Activated CD4-positive, alpha-beta T cell treated with anti-CD3 and anti-CD28 coated beads, Interleukin-2, amount 50 U/mL, for 16 hours (primary cell): ENCODE measurements at places on chromosomes 5 and 9.
A peak's percentile ranks its signal among the peaks of the same experiment; 100 is the strongest.

- DNase-seq, result no peak
These were observed 27.2 kb downstream of the GGTA1 start for GRCh38 chr9:121472446-121472845.

- DNase-seq, result no peak
These were observed 3.3 kb downstream of the LCN12 start for GRCh38 chr9:136955202-136955942.

- DNase-seq, result no peak
These were observed 66.4 kb upstream of the COL15A1 start for GRCh38 chr9:98877311-98877710.

GRCh38 chr5:76693141-76693540 lies 22.8 kb upstream of the F2R start:
- no peak for DNase-seq

GRCh38 chr9:97660340-97660739 lies 26.7 kb downstream of the NCBP1 start:
- no peak for DNase-seq

- DNase-seq, result peak; percentile 36
These were observed 68.7 kb upstream of the ZNF618 start for GRCh38 chr9:113807173-113808061.

- no peak for DNase-seq
These were observed 21.0 kb upstream of the RNF180 start for GRCh38 chr5:64144425-64145215.

- DNase-seq, result no peak
These were observed 13.7 kb downstream of the NOTCH1 start for GRCh38 chr9:136531904-136532798.

DNA sequence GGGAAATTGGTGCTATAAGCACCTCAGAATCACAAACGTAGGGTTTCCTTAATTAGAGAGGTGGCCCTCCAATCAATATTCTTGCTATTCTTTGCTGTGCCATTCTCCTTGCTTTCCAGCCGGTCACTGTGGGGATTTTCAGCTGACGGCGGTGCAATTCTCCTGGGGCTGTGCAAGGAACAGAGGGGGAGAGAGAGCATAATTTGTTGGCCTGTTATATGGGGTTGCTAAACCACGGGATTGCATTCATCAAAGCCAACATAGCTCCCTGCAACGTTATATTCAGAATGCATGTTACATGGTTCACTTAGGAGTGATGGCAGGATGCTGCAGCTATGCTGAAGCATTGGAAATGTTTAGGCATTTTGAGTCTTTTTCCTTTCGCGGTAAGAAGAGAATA lies 441.3 kb upstream of the CLINT1 start:
- DNase-seq, result no peak

DNA sequence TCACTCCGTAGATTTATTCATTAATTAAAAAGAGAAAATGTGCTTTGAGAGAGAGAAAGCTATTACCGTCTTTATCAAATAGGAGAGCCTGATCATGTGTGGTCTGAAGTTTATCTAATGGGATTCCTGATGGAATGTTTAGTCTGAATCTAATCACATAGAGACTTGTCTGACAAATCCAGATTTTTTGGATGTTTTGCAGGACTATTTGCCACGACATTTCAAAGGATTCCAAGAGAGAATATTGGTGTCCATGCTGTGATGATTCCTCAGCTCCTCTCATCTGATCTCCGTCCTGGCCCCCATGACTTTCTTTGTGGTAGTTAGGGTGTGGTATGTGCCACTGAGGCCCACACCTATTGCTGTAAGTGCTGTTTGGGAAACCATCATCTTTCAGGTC lies 20.1 kb upstream of the CDKN2B start:
- no peak for DNase-seq

DNA sequence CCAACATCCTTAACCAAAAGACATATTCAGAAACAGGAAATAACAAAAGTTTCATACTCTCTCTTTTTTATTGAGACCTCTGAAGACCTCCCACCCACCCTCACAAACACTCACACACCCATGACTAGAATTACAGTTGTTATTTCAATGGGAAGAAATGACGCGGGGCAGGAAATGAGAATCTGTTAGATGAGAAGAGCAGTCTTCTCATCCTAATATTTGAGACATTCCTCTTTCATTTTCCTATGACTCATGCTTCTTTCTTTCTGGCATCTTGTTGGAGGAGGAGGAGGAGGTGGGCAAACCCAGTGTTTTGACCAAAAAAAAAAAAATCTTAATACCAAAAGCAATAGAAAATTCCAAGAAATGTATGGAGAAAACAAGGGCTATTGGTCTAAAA lies 179.5 kb upstream of the TARS1 start:
- DNase-seq, result no peak

GRCh38 chr5:156618601-156619000 lies 231.5 kb upstream of the PPP1R2B start:
- no peak for DNase-seq

DNA sequence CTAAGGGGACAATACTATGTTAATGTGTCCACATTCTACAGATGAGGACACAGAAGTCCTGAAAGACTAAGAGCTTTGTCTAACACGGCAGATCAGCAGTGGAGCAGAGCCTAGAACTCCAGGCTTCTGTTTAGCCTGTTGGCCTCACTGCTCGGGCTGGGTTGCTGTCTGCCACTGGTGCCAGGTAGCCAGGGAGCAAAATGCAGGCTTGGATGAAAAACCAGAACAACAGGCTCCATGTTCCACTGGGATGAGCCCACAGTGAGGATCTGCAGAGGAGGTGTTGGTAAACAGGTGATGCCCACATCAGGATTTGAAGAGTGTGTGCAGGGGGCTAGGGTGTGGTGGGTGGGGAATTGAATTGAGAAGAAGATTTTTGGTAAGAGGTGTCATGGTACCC lies 114.0 kb upstream of the TBC1D2 start:
- DNase-seq, result no peak

- no peak for DNase-seq
These were observed 8.3 kb downstream of the TSLP start for GRCh38 chr5:111079846-111080245.

- DNase-seq, result no peak
These were observed 146.0 kb upstream of the MAST4 start for GRCh38 chr5:66450237-66450636.

GRCh38 chr5:67842806-67843205 lies 372.8 kb upstream of the PIK3R1 start:
- DNase-seq, result no peak

DNA sequence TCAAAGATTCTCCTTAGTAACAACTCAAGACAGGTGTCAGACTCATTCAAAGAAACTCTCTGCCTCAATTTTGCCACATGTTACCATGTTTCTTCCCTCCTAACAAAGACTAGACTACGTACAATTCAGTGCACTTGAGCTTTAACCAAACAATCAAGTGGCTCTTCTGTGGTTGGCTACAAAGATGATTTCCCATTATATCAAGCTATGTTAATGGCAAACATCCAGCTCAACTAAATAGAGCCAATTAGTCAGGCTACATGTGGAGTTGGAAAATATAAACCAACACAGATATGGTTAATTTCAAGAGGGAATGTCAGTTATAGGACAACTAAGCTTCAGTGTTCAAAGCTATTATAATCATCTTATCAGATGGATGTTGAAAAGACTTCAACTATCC lies 29.2 kb upstream of the ADRA1B start:
- DNase-seq, result no peak

DNA sequence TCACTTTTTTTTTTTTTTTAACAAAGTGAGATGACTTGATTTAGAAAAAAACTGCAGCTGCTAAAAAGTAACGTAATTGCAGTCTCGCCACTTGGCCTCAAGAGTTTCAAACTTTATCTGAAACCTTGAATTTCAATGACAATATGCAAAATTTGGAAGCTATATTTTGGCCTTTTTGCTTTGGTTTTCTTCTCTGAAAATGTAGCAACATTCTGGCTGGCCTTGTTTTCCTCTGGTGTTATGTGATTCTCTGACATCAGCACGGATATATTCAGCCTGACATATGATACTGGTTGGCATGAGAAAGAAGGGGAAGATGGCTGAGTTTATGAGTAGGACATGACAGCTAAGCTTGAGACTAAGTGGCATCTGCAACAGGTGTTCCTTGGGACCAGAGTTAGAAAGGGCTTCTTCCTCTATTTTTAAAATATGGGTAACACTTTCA lies 136.5 kb downstream of the MEF2C start:
- DNase-seq, result no peak

DNA sequence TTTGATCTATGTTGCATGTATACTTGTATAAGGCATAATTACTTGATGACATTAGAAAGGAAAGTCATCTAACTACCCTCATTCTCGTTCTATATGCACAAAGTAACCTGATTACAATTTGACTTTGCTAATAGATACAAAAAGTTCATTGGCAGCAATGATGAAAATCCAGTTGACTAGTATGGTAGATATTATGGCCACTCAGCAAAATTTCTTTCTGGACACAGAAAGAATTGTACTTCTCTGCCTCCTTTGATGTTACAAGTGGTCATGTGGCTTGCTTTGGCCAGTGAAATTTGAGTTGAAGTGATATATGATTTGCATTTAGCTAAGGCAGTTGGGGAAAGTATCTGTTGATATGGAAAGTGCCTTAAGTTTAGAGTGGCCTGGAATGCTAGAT lies 723.7 kb upstream of the ARRDC3 start:
- no peak for DNase-seq

DNA sequence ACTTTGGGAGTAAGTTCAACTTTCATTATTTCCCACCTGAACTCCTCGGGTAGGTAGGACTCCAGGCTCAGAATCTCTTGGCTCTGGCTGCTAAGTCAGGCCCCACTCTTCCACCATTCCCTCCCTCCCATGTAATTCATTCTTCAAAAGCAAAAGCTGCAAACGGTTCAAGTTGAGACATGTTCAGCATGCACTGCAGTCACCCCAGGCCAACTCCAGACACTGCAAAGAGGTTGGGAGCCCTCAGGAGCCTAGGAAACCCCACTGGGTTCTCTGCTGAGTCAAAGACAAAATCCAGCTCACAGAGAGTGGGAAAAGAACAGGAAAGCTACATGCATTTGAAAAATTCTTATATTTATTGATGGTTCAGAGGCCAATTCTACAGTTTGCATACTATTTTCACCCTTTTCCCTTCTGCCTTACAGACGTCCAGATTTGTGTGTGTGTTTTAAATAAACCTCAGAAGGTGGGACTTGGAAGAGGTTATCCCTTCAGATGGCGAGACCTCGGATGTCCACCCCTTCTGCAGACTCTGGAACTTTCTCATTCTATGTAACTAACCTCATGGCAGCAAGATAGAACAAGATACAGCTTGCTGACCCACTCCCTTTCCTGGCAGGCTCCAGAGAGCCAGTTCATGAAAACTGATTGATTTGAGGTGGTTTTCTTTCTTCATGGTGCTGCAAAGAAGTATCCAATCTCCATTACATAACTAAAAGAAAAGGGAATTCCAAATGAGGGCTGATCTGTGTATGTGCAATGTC lies 65.7 kb upstream of the EQTN start:
- DNase-seq, result no peak

GRCh38 chr5:39331861-39332381 lies 32.4 kb downstream of the C9 start:
- no peak for DNase-seq

GRCh38 chr5:52948418-52949076 lies 40.6 kb upstream of the ITGA2 start:
- peak; percentile 80 for DNase-seq
